H7 (cell line): ENCODE measurements at places on chromosomes 12 and 14. TPM values are rescaled to one million over a fixed set of nuclear protein-coding genes. Genes with fewer than 3 reads are reported as not detected.

CLEC12A gene
- total RNA-seq: not detected in 2 replicates

CCDC85C gene
- 44.9 and 50.2 TPM in 2 replicates for total RNA-seq

C1R gene
- total RNA-seq: 1.1 and 8.2 TPM in 2 replicates

TGM1 gene
- total RNA-seq: 0.21 and 3.1 TPM in 2 replicates

DNA sequence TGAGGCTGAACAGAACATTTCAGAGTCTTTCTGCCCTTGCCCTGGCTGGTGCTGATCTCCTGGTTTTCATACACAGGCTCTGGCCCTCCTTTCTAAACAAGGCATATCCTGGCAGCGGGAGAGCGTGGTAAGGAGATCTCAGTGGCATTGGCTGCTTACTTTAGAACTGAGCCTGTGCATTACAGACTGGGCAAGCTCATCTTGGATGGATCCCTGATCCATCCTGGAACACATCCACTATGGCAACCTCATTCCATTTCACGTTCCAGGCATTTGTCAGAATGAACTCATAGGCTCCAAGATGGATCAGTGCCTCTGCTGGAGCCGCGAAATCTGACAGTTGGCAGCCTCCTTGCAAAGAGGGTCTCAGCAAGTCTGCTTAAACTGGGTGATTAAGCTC, 224.5 kb upstream of the PELI2 start:
- no peak for DNase-seq

GRCh38 chr12:116620492-116621191, 61.5 kb downstream of the MAP1LC3B2 start:
- DNase-seq: no peak

DNA sequence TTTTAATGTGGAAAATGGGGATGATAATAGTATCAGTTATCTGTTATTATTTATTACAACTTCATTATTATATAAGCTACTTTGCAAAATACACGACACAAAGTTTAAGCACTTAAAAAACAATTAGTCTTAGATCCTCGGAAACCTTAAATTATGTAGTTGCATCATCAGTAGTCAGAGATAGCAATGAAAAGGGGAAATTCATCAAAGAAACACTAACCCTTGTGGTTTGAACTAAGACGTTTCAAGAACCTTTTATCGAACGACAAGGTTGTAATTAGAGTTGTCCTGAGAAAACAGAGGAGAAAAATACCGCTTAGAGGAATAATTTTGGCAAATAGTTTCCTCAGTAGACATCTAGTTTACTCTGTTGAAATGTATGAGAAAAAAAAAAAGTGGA, 198.5 kb downstream of the PTPRO start:
- DNase-seq: no peak

- DNase-seq: no peak
Observed at GRCh38 chr12:85823436-85824180, 12.6 kb downstream of the RASSF9 start.

DNA sequence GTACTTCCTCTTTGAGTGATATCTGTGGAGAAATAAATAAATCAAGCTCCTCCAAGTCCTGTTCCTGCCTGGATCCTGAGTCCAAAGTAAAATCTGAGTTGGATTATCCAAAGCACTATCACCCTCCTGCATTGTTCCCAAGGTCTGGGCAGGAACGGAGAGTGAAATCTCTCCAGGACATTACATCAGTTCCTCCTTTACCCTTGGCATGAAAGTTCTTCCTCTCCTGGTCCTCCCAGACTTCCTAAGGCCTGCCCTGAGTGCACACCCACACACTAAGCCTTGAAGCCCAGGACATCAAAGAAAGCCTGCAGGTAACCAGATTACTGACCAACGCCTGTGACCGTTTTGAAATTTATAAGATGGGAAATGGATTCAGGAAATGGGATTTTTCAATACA, 206.8 kb upstream of the BCL2L14 start:
- DNase-seq: no peak

- no peak for DNase-seq
Observed at GRCh38 chr14:55749201-55749812, 169.3 kb downstream of the KTN1 start.

DNA sequence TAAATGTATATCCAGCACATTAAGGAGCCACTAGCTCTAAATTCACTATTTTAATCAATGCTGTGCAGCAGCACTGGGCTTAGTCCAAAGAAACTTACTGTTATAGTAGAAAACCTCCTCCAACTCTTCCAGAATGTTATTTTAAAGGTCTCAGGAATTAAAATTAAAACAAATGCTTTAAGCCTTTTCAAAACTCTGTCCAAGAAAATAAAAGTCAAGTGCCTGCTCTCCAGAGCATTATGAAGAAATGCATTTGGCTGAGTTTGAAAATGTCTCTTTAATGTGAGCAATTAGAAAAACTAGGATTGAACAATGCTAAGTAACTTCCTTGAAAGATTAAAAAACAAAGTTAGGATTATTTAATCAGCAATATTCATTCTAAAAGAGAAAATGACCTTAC, 322.4 kb upstream of the DCN start:
- DNase-seq: no peak
